ENCODE measurements at places on chromosomes 13 and 19.

DNA sequence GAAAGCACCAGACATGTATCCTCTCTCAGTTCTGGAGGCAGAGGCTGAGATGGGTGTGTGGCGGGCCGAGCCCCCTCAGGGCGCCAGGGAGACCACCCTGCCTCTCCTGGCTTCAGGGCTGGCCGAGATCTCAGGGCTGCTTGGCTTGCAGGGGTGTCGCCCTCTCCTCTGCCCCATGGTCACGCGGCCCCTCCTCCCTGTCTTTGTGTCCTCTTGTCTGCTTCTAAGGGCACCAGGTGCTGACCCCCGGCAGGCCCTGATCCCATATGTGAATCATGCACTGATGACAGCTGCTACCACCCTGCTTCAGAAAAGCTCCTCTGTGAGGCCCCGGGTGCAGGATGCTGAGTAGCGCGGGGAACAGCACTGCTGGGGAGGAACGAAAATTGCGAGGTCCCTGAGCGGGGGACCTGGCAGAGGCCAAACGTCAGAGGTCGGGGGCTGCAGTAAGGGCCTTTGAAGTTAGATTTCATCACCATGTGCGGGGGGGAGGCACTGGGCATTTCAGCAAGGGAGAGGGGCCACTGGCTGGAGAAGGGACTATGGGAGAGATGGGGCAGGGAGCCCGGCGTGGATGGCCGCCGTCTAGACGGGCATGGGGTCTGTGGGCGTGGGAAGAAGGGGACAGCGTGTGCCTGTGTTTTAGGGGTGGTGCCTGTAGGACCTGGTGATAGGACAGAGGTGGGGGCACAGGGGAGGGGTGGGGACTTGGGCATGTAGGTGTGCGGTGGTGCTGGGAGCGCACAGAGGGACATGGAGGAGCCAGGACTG, 125.2 kb downstream of the KDM4B start:
- no peak for DNase-seq

- DNase-seq: no peak
Measured at GRCh38 chr19:6868351-6868750, 19.0 kb upstream of the ADGRE1 start.

- DNase-seq: no peak
Measured at GRCh38 chr13:51771418-51772104, 32.4 kb downstream of the DHRS12 start.

GRCh38 chr19:38836983-38837626, 5.5 kb upstream of the ECH1 start:
- DNase-seq: no peak

GRCh38 chr19:17294051-17294891, 9.0 kb downstream of the ABHD8 start:
- DNase-seq: peak; percentile 46

- no peak for DNase-seq
Measured at GRCh38 chr13:25872481-25873241, 179.2 kb downstream of the SHISA2 start.

GRCh38 chr19:18883526-18884304, 12.2 kb downstream of the CERS1 start:
- no peak for DNase-seq

GRCh38 chr19:3292958-3293529, 68.6 kb downstream of the CELF5 start:
- DNase-seq: no peak

DNA sequence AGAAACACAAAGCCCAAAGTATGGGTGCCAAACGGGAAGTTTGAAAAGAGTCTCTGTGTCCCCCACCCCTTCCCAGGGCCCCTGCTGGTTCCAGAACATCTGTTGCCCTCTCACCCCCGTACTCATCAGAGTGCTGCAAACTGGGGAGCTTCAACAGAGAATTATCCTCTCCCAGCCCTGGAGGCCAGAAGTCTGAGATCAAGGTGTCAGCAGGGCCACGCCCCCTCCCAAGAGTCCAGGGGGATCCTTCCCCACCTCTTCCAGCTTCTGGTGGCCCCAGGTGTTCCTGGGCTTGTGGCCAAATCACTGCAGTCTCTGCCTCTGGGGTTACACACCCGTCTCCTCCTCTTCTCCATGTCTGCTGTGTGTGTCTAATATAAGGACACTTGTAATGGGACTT, 183.4 kb downstream of the PTPRS start:
- DNase-seq: no peak

DNA sequence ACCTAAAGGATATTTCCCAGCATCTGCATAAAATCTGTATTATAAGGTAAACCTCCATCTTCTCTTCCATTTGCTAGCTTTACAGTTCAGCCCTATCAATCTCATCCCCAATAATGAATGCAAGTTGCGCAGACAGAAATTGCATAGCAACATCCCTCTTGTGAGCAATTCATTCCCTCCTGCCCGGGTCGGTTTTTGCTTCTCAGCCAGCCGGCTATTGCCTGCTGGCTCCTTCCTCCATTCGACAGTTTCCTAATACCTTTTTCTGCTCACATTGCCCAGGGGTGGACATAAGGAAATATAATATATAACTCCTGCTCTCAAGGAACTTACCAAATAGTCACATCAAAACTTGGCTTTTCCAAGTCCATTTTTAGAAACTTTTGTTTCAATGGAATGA, 125.2 kb downstream of the FGF9 start:
- DNase-seq: no peak

DNA sequence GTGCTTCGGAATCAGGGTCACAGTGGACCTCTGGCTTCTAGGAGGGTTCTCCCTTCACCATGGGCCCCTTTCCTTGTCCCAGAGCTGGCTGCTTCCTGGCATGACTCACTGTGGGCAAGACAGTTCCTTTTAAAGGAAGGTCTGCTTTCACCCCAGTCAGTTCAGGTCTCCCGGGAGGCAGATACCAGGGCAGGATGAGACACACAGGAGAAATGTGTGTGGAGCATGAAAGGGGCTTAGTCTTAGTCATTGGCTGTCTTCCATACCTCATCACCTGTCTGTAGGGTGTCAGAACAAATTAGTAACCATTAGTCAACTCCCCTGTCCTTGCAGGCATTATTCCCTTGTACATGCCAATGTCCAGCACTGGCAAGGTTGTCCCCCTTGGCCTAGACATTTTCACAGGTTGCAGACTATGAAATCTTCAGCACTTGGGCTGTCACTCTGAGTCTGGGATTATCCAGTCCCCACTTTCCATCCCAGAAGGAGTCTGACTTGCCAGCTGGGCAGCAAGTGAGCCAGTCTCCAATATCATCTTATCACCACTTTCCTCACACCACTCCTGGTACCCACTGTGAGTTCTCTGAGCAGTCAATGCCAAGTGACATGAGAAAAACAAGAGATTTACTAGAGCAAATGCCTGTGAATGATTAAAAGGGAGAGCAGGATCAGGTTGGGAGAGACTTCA, 76.8 kb upstream of the MEDAG start:
- DNase-seq: peak; percentile 85

DNA sequence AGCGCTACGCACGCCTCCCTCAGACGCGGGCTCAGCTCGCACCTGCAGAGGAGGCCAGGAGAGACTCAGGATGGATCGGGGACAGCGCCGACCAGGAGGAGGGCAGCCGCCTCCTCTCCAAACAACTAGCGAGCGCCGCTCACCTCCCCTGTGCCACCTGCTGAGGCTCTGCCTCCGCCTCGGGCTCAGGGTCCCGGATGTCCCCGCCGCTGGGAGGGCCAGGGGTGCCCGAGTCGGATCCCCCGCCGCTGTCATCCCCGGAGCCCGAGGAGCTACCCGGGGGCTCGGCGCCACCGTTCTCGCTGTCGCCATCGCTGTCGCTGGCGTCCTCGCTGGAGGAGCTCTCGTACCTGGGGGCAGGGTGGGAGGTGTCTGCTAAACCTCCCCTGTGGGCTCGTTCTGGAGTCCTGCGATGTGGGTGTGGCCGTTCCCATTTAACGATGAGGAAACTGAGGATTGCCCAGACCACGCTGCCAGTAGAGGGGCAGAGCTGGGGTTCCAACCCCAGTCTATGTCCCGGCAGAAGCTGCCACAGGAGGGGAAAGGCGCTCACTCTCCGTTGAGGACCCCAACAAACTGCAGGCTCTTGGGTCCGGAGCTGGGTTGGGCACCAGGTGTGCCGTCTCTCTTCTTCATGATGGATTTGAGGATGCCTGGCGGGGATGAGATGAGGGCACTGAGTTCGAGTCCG, 9.2 kb downstream of the KANK3 start:
- DNase-seq: no peak

GRCh38 chr19:2983351-2984214, 6.2 kb downstream of the TLE6 start:
- peak; percentile 59 for DNase-seq

DNA sequence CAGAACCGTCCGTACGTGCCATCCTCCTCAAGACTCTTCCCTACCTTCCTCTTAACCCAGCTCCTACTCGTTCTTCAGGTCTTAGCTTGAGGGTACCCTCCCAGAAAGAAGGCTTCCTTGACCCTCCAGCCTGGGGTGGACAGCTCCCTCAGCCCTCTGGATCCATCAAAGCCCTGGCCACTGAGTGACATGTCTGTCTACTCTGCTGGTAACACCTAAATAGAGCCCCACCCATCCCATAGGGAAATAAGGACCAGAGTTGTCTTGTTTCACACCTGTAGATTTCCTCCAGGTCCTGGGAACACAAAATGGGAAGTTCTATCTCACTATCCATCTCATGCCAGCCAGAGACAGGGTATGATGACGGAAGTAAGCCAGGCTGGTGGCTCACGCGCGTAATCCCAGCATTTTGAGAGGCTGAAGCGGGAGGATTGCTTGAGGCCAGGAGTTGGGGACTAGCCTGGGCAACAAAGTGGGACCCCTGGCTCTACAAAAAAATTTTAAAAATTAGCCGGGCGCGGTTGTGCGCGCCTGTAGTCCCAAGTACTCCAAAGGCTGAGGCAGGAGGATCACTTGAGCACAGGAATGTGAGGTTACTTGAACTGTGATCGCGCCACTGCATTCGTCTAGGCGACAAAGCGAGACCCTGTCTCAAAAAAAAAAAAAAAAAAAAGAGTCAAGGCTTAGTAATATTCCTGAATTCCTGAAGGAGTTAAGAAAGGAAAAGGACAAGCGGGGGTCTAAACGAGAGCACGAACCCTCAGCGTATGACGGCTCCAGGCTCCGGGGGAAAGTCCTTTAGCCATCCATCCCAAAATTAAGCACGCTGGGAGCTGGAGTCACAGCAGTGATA, 566 bp upstream of the CCDC97 start:
- DNase-seq: peak; percentile 20

GRCh38 chr13:32282096-32282711, 33.0 kb downstream of the ZAR1L start:
- DNase-seq: no peak

DNA sequence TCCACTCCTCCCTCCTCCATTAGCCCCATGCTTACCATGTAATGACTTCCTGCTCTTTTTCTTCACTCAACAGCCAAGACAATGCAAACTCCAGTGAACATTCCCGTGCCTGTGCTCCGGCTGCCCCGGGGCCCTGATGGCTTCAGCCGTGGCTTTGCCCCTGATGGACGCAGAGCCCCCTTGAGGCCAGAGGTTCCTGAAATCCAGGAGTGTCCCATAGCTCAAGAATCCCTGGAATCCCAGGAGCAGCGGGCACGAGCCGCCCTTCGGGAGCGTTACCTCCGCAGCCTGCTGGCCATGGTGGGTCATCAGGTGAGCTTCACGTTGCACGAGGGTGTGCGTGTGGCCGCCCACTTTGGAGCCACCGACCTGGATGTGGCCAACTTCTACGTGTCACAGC, 2.9 kb upstream of the PPP1R37 start:
- DNase-seq: no peak

DNA sequence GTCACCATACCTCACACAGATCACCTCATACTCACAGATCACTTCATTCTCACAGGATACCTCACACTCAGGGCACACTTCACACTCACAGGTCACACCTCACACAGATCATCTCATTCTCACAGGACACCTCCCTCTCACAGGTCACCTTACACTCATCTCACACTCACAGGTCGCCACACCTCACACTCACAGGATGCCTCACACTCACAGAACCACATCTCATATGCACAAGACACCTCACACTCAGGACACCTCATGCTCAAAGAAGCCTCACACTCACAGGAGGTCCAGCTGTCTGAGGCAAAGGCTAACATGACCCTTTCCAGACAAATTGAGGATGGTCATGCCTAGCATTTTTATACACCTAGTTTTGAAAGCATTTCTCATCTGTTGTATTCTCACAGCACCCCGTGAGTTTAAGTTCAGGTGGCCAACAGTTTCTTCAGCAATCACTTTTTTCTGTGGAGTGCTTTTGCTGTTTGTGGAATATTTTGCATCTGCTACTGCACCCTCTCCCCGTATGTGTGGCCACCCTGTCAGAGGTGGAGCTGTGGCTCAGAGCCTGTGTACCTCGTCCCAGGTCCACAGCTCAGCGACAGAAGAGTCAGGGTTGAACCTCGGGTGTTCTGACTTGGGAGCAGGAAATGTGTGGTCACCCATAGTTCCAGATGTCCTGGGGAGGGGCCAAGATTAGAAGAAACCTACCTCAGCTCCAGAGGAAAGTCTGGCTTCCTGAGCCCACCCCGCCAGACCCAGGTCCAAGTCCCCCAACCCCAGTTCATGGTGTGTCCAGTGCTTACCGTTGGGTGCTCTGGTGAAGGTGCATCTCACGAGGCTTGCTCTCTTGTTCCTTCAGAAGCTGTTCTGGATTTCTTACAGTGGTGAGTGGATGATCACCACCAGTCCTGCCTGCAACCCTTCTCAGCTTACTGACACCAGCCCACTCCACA, 7.6 kb downstream of the F7 start:
- DNase-seq: no peak

Measured in EH (cell line).